Stimulated activated CD8-positive, alpha-beta memory T cell treated with anti-CD3 and anti-CD28 coated beads, Interleukin-4, amount 100 ng/mL, for 1 hour (primary cell): ENCODE measurements at places on chromosomes 5 and 9.

GRCh38 chr5:105639068-105639467 is 2031.7 kb downstream of the EFNA5 start:
- no peak for DNase-seq

DNA sequence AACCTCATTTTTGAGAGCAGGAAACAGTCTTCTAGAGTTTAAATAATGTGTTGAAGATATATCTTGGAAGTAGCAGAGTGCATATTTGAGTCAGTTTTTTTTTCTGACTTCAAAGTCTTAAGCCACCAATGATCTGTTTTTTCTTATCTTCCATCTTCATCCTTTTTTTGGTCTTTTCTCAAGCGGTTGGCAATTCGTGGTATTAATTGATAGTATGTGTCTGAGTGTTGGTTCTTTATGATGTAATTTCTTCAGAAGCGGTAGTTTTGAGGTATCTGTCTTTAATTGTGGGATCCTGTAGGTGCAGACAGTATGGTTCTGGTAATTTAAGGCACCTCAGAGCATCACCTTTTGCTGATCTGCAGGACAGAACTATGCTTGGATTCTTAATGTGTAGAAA is 3.9 kb downstream of the CSNK1G3 start:
- no peak for DNase-seq

DNA sequence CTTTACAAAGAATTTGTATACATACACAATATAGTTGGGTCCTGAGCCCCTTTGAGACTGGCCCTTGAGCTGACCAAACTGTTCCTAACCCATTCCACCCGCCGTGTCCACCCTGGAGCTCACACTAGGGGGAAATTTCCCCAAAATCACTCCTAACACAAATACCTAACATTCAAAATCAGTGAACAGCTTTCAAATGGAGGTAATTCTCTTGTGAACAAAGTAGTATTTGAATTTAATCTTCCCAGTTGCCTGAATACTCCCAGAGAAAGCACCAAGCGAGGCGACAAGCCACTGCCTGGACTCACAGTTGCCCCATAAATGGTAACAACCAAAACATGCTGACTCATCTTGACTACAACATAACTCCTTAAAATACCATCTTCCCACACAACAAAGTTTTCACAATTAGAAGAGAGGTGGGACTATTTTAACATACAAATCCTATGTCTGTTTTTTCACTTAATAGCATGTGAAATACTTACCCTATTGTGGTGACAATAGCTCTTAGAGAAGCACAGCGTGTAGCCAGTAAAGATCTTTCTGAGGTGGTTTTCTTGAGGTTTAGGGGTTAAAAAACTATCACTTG is 31.7 kb upstream of the SCAMP1 start:
- DNase-seq: no peak

GRCh38 chr9:76516350-76516749 is 57.4 kb downstream of the GCNT1 start:
- no peak for DNase-seq

- DNase-seq: no peak
These were observed 97.8 kb downstream of the MAST4 start for GRCh38 chr5:66694036-66694435.

DNA sequence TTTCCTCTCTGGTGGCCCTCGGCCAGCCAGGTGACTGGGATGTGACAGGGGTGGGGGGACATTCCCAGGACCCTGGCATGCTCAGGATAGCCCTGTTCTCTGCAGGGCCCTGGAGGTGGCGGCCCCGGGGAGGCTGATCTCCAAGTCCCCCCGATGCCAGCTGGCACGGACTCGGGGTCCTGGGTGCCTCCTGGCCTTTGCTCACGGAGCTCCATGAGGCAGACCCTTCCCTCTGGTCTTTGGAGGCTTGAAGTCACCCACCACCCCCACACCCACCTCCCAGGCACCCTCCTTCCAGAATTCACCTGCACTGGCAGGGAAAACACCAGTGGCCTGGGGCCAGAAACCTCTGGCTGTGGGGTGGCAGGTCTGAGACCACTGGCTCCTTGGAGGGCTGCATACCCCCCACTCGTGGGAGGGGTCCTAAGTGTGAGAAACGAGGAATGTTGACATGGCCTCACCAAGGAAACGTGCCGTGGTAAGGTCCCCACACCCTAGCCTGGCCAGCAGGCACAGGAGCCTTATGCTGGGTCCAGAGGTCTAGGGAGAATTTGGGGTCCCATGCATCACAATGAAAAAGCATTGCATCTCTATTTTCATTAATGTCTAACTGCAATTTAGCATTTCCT is 130.8 kb upstream of the FAM120A start:
- no peak for DNase-seq

GRCh38 chr5:143701493-143701892 is 110.5 kb upstream of the HMHB1 start:
- no peak for DNase-seq

DNA sequence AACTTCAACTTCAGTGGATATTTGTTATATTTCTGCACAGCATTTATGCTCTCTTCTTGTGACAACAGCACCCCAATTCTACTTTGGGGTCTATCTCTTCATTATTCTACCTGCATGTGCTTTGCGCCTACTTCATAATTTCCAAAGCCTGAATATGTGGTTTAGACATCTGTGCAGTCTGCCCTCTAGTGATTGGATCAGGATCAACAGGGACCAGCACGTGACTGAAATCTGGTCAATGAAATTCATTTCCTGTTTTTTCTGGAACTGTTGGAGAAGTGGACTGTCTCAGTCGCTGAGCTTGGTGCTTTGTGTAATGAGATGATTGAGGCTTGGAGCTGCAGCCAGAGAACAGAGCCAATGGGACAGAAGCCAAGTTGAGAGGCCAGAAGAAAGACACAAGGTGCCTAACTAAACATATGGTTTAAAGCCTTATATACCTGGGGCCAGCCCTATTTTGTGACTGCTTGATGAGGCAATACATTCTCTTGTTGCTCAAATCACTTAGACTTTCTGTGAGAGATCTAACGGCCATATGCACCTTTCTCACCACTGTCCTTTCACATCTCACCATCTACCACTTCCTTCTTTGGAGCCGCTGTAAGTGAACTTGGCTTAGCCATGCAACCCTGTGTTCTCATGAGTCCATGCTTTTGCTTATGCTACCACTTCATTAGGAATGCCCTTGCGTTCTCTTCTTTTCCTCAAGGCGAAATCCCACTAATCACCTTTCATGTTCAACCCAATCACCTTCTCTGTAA is 68.8 kb upstream of the PPP2R2B start:
- no peak for DNase-seq

DNA sequence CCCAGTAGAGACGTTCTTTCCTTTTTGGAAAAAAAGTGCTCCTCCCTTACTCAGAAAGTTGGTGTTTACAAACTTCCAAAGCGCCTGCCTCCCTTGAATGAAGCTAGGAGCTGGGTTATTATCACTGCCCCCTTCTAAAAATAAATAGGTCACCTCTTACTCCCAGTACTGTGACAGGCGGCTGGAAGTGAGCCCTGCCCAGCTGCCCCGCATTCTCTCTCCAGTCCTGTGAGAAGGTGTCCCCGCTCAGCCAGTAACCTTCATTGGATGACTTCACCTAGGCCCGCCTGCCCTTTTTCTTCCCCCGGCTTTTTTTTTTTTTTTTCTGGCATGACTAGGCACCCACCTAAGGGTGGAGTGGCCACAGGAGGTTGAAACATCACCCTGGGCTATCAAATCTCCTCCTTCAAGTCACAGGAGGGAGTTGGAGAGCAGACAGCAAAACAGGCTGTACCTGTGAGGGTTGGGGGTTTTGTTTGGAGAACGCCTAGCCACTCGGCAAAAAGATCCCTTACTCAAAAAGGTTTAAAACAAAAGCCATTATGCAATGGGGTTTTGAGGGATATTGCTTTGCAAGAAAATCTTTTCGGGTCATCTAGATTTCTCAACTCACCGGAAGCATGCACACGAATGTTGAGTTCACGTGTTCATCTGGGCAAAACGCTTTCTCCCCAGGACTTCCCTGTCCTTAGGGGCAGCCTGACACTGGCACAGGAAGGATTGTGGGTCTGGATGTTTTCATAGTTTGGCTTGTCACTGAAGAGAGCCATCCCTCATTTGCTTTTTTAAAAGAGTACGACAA is 43.3 kb upstream of the ZNF622 start:
- no peak for DNase-seq

GRCh38 chr9:75601280-75601679 is 289.2 kb upstream of the PCSK5 start:
- DNase-seq: no peak

GRCh38 chr9:110329639-110330230 is 7.9 kb downstream of the TXNDC8 start:
- no peak for DNase-seq

- DNase-seq: no peak
These were observed 81.9 kb downstream of the PALM2AKAP2 start for GRCh38 chr9:109861918-109862317.

DNA sequence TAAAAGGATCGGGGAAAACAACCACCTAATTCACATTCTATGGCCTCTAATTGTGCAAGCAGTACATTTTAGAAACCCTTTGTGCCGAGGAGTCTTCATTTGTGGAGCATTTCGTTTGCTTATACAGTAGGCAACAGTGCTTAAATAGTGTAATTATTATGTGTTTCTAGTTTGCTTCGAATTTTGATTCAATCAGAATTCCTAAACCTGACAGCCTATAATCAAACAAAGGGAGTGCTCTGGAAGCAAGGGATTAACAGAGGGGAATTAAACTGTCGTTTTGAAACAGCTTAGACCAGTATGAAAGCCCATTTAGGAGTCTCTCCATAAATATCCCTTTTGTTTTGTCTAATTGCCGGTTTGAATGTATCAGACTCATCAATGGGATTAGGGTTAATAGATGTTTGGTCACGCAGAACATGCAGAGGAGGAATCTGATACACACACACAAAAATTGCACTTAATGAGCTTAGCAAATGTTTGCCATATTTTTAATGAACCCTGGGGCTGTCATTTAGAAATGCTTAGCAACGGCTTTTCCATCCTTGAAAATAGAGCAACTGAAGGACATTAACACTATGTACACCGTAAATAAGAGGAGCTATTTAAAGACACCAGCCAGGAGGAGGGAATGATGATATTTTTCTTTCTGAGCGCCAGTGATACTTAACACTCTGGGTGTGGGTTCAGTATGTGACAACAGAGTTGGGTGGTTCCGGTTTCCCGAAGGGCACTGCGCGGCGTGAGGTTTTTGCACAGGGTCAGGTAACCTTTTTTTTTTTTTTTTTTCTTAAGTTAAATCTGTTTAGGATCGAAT is 404.7 kb downstream of the TLE4 start:
- no peak for DNase-seq

GRCh38 chr5:163408311-163408923 is 29.0 kb upstream of the CCNG1 start:
- DNase-seq: peak; percentile 35

- no peak for DNase-seq
These were observed 31.1 kb downstream of the MRPS27 start for GRCh38 chr5:72288924-72289323.

DNA sequence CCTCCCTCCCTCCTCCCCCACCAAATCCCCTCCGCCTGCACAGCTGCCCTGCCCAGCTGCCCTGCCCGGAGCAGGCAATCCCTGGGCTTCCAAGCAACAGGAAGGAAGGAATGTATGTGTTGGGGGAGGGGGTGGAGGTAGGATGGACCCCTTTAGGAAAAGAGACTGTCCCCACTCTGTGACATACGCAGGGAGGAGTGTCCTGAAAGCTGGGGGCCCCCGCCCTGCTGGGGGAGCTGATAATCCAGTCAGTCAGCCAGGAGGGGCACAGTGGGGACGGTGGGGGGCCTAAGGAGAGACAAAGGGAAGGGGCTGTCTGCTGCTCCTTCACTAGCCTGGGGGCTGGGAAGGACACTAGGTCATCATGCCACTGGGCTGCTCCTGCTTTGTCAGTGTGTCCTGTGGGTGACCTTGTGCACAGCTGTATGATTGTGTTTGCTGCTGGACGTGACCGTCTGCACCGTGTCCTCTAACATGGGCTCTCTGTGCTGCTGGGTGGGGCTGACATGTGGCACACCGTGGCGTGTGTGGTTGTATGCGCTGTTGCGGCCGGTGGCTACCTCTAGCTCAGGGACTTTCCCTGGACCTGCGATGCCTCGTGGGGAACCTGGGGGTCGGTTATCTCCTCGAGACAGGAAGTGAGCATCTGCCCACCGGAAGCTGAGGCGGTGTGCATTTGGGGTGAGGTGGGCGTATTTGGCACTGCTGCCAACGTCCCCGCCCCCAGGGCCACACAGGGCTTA is 3.0 kb downstream of the N4BP3 start:
- peak; percentile 47 for DNase-seq

GRCh38 chr5:1529498-1529897 is 5.7 kb upstream of the LPCAT1 start:
- DNase-seq: no peak

DNA sequence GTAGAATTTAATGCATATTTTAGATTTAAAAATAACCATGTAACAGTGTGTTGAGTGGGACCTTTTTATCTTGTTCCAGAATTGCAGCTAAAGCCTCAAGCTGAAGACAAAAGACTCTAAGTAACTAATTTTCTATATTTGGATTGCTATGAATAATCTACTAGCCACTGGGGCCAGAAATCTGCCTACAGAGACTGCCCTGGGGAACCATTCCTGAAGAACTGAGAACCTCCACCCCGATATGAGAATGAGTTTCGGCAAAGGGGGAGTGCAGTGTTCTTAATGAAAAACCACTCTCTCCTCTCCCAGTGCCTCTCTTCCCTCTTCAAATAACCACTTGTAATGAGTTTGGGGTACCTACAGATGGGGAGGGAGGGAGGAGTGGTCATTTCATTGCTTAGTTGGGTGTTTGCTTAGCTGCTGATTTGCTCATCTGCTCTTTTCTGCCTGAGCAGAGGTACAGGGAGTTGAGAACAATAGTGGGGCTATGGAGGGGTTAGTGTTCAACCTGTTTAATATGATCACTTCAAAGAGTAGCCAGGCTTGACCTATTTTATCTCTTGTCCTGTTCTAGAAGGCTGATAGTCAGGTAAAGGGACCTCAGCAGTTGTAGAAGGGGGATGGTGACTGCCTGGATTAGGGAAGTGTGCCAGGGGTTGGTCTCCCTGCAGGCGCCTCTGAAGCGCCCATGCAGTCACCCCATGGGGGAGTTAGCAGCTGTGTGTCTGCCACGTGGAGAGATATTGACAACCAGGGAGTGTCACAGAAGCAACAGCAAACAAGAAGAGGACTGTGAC is 47.7 kb downstream of the ATG10 start:
- DNase-seq: no peak

DNA sequence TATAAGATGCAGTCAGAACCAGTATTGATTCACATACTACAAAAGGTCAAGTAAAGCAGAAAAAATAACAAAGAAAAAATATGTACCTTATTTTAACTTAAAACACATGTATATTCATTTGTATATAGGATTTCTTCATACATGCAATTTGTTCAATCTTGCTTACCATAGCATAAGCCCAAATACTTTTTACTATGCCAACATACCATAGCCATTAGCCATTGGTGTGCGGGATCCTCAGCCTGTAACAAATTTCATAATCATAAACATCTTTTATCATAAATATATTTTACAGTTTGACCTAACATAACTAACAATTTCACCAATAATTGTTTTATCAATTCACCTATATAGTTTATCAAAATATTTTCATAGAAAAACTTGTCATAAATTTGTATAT is 51.1 kb downstream of the MPDZ start:
- DNase-seq: no peak

GRCh38 chr9:83636813-83637212 is 13.9 kb downstream of the IDNK start:
- no peak for DNase-seq
